ENCODE measurements at places on chromosomes 7 and 10. TPM values are rescaled to one million over a fixed set of nuclear protein-coding genes. Genes with fewer than 3 reads are reported as not detected.

The EVX1 gene
- polyA plus RNA-seq: not detected

The SLC13A1 gene
- polyA plus RNA-seq: not detected

The ZNF425 gene
- 5.1 TPM for polyA plus RNA-seq

The ITIH5 gene
- polyA plus RNA-seq: 0.28 TPM

The OR9A2 gene
- not detected for polyA plus RNA-seq

The OR2F2 gene
- polyA plus RNA-seq: not detected

The CPA2 gene
- polyA plus RNA-seq: 0.41 TPM

The ZNF727 gene
- not detected for polyA plus RNA-seq

The RBM20 gene
- polyA plus RNA-seq: 0.58 TPM

The TRIM73 gene
- polyA plus RNA-seq: 15.2 TPM

The VAX1 gene
- 0.70 TPM for polyA plus RNA-seq

The PIP gene
- not detected for polyA plus RNA-seq

The SERPINE1 gene
- polyA plus RNA-seq: 0.12 TPM

The OR2A7 gene
- polyA plus RNA-seq: not detected

The SLC18A3 gene
- not detected for polyA plus RNA-seq

The ERVW-1 gene
- polyA plus RNA-seq: not detected

The AMPH gene
- polyA plus RNA-seq: 34.7 TPM

The CALHM3 gene
- polyA plus RNA-seq: not detected

The MICALL2 gene
- 12.8 TPM for polyA plus RNA-seq

The CHST12 gene
- 8.6 TPM for polyA plus RNA-seq

The NXPH1 gene
- polyA plus RNA-seq: 24.9 TPM

The GLI3 gene
- polyA plus RNA-seq: 0.48 TPM

The CTTNBP2 gene
- 53.5 TPM for polyA plus RNA-seq

The KIF11 gene
- 0.32 TPM for polyA plus RNA-seq

The NYAP1 gene
- polyA plus RNA-seq: 70.1 TPM

The AQP1 gene
- polyA plus RNA-seq: 3.2 TPM

The PLAU gene
- 1.1 TPM for polyA plus RNA-seq

The IRF5 gene
- not detected for polyA plus RNA-seq

The EPHA1 gene
- polyA plus RNA-seq: not detected

The GPER1 gene
- not detected for polyA plus RNA-seq

The GDF2 gene
- not detected for polyA plus RNA-seq

The CTAGE4 gene
- not detected for polyA plus RNA-seq

The HOXA10 gene
- not detected for polyA plus RNA-seq

The CALN1 gene
- 7.8 TPM for polyA plus RNA-seq

The COG5 gene
- polyA plus RNA-seq: 13.3 TPM

The PLPP4 gene
- 8.3 TPM for polyA plus RNA-seq

The NFE2L3 gene
- 2.9 TPM for polyA plus RNA-seq

The SLC39A12 gene
- polyA plus RNA-seq: not detected

The ELMO1 gene
- polyA plus RNA-seq: 18.1 TPM

The GATA3 gene
- polyA plus RNA-seq: not detected

The DNA2 gene
- 14.0 TPM for polyA plus RNA-seq

The VWDE gene
- polyA plus RNA-seq: 0.48 TPM

The MOGAT3 gene
- polyA plus RNA-seq: not detected

The CASTOR2 gene
- 13.7 TPM for polyA plus RNA-seq

The PLAC9 gene
- not detected for polyA plus RNA-seq

The TMEM236 gene
- polyA plus RNA-seq: 0.10 TPM

The IMMP2L gene
- 9.7 TPM for polyA plus RNA-seq

The UTF1 gene
- not detected for polyA plus RNA-seq

The FGL2 gene
- 0.10 TPM for polyA plus RNA-seq

The PGAM2 gene
- not detected for polyA plus RNA-seq

The ALOX5 gene
- not detected for polyA plus RNA-seq

The VPS37D gene
- polyA plus RNA-seq: 56.3 TPM

The PAXIP1 gene
- 14.4 TPM for polyA plus RNA-seq

The HOXA9 gene
- polyA plus RNA-seq: not detected
